Pons (tissue), 1 donor: ENCODE measurements at places on chromosomes 6 and 20.

DNA sequence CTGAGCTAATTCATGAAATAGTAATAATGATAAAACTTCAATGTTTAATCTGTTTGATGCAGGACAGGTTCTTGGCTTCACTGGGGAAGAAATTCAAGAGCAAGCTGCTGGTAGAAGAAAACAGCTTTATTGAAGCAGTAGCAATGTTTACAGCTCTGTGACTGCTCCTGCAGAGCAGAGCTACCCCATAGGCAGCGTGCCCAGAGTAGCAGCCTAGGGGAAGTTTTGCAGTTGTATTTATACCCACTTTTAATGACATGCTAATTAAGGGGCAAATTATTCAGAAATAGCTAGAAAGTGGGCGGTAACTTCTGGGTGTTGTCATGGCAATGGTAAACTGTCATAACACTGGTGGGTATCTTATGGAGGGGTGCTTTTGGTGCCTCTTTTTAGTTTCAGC, 518.0 kb downstream of the RFPL4B start:
- no peak for DNase-seq

- DNase-seq: no peak
These were observed 147.2 kb upstream of the AKAP12 start for GRCh38 chr6:151092591-151092990.

DNA sequence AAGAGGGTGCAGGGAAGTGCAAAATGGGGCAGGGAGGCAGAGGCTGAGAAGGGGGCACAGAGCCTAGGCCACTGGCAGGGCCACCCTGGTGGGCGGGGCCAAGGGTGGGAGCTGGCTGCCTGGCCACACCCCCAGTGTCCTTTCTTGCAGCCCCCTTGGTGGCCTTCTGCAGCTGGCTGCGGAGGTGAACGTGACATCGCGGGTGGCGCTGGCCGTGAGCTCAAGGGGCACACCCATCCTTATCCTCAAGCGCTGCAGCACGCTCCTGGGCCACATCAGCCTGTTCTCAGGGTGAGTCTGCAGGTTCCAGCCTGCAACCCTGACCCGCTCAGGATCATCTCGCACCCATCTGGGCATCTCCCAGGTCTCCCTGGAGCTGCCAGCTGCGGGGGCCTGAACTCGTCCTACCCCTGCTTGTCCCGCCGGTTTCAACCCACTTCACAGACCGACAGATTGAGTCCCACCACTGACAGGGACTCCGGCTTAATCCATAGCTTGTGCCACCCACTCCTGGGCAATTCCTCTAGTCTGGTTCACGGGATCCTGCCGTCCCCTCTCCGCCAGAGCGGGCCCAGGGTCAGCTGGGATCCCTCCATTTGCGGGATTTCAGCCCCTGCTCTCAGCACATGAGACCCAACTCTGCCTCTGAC, 6.2 kb downstream of the BPIFB3 start:
- DNase-seq: no peak

GRCh38 chr6:129370268-129370916, 339.6 kb downstream of the ARHGAP18 start:
- DNase-seq: peak; percentile 61

DNA sequence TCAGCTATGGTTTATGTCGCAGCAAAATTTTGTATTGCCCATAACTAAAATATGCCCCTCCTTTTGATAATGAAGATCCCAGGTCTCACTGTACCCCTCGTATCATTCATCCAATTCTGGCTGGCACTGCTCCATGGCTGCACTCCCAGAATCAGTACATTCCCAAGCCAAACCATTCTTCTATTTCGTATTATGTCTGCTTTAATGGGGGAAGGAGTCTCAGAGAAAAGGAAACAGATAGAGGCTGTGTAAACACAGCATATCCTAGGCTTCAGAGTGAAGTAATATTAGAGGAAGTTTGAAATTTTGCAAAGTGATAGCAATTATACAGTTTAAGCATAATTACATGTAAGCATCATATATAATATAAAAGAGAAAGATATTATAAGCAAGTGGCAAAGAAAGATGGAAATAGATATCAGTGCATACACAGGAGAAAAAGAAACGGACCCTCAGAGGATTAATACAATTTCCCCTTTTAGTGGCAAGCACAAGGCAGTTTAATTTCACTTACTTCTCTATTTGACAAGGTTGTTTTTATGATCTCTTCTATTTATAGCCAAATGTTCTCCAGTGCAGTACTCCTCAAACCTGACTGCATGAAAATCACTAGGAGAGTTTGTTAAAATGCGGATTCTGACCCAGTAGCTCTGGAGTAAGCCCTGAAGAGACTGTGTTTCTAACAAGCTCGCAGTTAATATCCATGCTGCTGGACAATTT, 56.5 kb upstream of the TENT5A start:
- DNase-seq: peak; percentile 47

DNA sequence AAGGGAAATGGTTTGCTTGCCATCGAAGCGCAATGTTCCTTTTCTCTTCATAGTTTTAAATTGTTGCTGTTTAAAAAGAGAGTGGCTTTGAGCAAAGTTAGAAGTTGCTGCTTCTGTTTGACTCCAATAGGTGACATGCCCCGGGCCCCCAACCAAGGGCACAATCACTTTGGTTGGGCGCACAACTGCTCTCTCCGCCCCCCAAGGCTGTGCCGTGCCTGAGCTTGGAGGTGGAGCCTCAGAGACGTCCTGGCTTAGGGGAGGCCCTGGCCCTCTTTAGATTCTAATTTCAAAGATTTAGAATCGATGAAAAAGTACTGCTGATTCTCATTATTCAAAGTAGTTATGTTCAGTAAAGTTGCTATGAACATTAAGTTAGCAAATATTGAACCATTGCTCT, 725.9 kb downstream of the COL12A1 start:
- DNase-seq: no peak

DNA sequence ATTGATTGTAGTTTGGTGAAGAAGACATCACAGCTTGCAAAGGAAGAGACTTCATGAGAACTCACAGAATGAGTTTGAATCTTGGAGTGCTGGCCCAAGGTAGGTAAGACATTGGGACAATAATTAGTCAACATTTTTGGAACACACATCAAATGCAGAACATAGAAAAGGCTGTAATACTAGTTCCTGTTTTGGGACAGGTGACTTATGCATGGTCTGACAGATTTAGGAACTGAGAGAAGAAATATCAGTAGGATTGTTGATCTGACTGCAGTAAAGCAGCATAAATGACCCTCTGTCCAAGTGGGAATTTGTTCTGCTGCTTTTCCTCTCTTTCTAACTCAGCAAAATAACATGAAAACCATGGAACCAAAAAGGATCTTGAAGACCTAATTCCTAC, 102.3 kb upstream of the MAP3K7 start:
- no peak for DNase-seq

- DNase-seq: peak; percentile 83
These were observed 59.3 kb upstream of the STMND1 start for GRCh38 chr6:17042422-17043147.
